ENCODE measurements at places on chromosomes 12 and 14.

DNA sequence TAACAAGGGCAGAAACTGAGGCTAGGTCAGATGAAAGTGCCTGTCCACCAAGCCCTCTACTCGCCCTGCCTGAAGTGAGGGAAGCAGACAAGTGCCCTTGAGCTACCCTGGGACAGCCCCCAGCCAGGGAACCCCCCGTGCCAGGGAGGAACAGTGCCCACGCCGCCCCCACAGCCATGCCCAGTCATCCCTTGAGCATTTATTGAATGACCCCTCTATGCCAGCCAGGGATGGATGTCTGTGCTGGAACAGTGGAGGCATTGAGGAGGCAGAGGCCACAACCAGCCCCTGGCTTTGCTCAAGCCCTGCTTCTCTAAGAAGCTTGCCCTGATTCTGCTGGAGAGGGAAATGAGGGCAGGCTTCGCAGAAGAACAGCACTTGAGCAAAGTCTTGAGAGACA is 3.7 kb upstream of the AQP6 start:
- no peak for DNase-seq

DNA sequence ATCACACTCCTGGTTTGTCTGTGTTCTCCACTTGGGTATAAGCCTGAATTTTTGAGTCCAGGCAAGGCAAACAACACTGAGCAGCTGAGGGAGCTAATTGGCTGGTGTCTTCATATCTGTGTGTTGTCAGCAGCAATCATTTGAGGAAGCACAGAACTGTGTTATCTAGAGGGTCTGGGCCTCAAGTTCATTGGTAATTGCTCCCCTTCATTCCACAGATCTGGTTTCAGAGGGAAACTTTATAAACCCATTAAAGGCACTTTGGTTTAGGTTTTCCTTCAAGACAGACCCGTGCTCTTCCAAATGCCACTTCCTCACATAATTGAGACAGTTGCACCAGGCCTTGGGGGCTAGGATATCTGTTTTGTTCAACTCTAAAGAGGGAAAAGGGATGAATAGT is 5.6 kb downstream of the DACT1 start:
- DNase-seq = no peak

DNA sequence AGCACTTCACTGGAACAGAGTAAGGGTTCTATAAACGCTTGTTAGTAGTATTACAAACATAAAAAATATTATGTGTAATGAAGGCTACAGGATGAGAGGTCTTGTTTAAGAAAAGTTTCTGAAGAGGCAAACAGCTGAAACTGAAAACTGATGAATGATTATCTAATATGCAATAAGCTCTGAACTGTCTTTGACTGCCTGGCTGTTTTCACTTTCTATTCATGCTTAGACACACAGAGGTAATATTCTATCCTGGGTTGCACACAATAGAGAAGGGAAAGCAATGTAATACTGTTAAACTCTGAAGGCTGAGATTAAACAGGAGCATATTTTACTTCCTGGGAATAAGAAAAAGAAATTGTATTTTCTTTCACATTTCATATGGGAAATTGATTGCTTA is 251.3 kb downstream of the ALX1 start:
- no peak for DNase-seq

- DNase-seq = no peak
Measured at GRCh38 chr12:65845751-65846537, 21.7 kb downstream of the HMGA2 start.

- DNase-seq = no peak
Measured at GRCh38 chr12:78241446-78241845, 410.8 kb downstream of the NAV3 start.

DNA sequence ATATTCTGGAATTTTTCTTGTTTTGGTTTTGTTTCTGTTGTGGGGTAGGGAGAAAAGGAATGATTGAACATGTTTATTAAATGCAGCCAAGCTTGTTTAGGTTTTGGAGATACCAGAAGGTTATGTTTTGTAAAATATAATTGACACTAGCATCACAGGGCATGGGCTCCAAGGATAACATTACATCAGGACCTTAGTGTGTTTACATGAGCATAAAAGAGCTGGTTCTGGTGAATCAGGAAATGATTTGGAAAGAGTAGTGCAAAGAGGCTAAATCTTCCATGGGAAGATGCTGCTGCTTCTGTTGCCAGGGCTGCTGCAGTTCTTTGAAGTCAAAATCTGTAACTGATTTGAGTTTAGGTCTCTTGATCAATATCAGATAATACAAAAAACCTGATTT is 118.7 kb downstream of the ETNK1 start:
- DNase-seq = no peak

DNA sequence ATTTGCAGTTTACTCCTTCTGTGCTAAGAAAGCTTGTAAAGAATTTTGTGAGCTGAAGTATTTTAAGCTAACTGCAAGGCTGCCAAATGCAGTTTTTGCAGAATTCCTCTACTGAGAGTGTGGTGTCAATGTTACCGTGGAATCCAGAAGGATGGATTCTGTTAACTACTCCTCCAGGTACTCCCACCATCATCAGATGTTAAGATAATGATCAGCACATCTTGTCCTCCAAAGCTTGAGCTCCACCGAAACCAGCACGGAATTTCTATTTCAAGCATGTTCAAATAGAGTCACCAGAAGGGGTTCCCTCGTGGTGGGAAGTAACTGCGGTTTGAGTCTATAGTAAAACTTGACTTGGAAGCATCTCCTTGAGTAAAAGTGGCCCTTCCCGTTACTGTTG is 64.3 kb upstream of the CDKN3 start:
- no peak for DNase-seq

DNA sequence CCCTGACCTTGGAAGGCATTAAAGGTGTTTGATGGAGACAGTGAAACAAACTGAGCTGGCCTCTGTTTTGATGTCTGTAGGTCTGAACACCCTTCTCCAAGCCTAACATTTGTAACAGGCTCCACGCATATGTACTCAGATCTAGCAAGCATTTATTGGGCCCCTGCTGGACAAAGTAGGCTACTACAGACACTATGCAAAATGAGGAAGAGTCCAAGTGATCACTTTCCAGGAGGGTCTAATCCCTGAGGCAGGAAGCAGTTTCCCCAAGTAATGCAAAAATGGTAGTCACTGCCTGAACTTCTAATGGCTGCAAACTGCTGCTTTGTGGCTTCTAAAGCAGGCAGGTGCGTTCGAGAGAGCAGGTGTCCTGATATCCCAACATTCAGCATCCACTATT is 405.8 kb downstream of the MED13L start:
- DNase-seq = peak; percentile 24

- no peak for DNase-seq
Measured at GRCh38 chr12:39553476-39553875, 66.1 kb downstream of the ABCD2 start.

DNA sequence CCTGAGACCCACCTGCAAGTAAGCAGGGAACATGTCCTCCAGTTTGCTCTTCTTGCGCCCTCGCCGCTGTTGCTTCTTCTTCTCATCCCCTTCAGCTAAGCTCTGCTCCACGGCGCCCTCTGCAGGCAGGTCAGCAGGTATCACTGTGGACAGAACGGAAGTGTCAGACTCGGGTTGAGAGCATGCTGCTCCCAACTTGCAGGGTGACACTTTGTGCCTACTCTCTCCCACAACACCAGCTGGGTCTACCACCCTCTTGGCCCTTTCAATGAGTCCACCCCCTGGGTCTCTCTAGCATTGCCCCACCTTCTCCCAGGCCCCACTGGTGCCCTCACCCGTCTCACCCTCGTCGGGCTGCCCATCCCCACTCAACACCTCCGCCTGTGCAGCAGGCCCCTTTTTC is 16.7 kb downstream of the KMT2D start:
- no peak for DNase-seq

DNA sequence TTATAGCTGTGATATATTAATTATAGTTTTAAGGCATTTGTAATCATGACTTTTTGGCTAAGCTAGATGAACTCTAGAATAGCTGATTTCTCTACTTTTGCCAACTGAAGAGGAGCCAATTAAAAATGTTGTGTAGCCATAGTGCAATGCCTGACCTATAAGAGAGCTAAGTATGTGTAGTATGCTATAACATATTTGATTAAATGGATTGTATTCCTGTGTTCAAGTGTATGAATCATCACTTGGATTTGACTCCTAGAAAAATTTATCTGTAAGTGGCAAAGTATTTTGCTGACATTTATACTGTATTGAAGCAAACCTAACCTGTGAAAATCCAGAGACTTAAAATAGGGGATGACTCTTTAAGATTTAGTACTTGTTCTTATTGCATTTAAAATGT is 34.2 kb downstream of the PCNX4 start:
- no peak for DNase-seq

- DNase-seq = no peak
Measured at GRCh38 chr14:61153914-61154545, 127.1 kb downstream of the TMEM30B start.

GRCh38 chr14:50615056-50615455 is 53.0 kb downstream of the SAV1 start:
- no peak for DNase-seq

- no peak for DNase-seq
Measured at GRCh38 chr12:13181375-13182070, 15.0 kb upstream of the EMP1 start.

DNA sequence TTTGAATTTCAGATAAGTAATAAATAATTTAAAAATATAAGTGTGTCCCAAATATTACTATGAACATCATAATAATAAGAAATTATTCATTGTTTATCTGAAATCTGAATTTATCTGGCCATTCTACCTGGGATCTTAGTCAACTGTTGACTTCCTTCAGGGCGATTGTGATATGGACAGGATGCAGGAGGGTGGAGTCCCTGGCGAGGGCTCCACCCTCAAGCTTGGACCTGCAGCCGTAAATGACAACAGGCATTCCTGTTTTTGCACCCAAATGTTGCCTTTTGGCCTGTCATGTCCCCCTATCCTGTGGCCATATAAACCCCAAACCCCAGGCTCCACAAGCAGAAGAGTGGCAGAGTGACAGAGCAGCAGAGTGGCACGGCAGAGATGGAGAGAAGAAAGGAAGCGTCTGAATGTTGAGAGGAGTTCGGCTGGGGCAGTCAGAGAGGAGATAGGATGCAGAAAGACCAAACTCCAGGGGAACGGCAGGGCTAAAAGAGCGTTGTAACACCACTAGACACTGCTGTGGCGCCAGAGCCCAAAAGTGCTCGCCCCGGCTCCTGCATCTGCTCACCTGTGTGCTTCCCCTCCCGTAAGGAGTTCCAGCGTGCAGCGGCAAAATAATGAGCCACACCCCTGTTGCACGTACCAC is 39.4 kb upstream of the FUT8 start:
- DNase-seq = no peak

DNA sequence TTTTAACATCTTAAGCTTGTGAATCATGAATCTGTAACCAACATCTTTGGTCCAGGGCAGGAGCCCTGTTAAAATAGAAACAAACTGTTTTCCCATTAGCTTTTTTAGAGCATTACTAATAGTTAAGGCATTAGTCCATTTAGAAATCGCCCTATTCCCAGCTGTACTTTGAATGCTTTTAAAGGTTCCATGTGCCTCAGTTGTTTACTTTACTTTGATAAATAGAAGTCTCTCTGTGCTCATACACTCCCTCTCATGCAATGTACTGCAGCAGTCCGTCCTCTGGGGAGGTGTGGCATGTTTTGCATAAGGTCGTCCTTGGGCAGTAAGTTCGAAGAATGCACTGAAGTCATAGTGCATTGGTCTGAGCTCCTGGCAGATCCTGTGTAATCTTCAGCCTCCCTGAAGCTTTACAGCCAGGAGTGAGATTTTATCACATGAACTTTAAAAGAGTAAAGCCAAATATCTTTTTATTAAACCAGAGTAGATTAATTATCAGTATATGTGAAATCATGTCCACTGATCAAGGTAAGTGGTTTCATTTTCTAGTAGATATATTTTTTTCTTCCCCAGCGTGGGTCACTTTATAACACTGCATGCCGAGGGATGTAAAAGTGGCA is 134.7 kb downstream of the FGD4 start:
- DNase-seq = peak; percentile 41

DNA sequence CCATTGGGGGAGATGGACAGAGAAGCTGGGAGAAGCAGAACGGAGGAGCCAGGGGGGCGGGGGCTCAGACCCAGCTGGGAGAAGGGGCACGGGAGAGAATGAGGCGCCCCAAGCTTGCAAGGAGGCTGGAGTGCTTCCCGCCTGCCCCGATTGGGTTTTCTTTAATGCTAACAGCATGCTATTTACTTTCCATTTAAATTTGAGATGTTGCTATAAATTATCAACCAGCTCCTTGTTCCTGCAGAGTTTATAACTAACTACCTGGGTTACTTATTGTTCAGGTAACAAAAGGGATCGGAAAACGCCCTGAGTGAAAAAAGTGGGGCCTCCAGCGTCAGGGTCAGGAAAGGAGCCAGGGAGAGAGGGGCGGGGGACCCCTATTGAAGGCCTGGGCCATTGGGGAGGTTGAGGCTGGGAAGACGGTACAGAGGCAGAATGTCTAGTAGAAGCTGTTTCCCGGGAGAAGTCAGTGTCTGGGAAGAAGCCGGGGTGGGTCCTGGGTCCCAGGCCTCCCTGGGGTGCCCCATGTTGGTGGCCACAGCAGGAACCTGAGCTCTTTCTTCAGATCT is 2.5 kb downstream of the HNF1A start:
- DNase-seq = no peak

DNA sequence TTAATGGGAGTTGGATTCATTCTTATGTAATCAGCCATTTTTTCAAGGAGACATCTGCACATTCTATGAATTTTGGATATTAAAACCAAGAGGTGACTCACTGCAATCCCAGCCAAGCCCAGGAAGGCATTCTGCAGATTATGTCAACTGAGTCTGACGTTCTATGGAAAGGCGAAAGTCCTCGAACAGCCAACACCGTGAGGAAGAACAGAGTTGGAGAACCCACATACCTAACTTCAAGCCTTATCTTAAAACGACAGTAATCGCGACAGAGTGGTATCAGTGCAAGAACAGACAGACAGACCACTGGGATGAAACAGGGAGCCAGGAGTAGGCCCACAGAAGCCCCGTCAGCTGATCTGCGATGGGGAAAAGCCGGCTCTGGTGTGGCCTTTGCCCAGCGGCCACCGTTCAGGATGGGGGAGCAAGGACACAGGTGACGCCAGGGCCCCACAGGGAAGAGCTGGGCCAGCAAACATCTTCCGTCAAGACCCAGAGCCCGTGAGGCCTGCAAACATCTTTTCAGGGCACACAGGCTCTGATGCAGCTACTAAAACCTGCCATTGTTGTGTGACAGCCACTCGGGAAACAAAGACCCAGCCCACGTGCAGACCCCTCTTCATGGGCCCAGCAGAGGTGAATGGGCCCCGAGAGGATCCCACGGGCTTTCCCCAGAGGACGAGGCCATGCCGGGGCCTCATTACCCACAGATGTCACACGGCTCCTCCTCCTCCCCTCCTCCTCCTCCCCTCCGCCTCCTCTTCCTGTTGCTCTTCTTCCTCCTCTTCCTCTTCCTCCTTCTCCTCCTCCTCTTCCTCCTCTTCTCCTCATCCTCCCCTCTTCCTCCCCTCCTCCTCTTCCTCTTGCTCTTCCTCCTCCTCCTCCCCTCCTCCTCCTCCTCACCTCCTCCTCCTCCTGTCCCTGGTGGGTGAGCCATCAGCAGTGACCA is 277.6 kb downstream of the ADGRD1 start:
- DNase-seq = no peak

- peak; percentile 54 for DNase-seq
Measured at GRCh38 chr12:124036657-124037109, 63.7 kb downstream of the ZNF664 start.
